Fibroblast of skin of back (primary cell): ENCODE measurements at places on chromosomes 4 and X.
A peak's percentile ranks its signal among the peaks of the same experiment; 100 is the strongest.

GRCh38 chr4:87857789-87858188, 25.0 kb downstream of the MEPE start:
- no peak for DNase-seq

DNA sequence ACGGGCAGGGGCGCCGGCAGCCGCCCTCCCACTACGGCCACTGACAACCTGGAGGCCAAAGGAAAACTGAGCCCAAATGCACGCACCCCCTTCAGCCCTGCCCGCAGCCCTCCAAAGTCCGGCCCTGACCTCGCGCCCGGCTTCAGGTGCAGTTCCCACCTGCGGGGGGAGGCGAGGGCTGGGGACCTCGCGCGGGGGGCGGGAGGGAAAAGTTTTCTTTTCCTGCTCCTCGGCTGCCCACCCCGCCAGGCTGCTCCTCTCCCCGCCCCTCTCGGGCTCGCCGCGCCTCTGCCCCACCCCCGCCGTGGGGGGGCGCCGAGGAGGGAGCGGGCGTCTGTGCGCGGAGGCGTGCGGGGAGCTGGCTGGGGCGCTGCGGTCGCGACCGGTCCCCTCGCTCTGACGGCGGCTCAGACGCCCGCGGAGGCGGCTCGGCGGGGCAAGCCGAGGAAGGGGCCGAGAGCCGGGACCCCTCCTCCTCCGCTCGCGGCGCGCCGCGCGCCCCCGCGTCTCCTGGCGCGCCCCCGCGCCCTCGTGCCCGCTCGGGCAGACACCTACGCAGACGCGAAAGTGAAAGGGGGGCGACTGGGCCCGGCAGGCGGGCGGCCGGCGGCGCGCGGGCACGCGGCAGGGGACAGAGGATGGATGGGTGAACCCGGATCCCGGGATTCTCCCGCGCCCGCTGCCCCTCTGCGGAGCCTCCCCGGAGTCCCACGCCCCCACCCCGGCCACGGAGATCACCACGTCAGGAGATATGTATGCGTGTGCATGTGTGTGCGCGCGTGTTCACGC, 3.1 kb upstream of the NR3C2 start:
- DNase-seq: no peak

- no peak for DNase-seq
Observed at GRCh38 chr4:9875516-9875915, 94.1 kb downstream of the DRD5 start.

DNA sequence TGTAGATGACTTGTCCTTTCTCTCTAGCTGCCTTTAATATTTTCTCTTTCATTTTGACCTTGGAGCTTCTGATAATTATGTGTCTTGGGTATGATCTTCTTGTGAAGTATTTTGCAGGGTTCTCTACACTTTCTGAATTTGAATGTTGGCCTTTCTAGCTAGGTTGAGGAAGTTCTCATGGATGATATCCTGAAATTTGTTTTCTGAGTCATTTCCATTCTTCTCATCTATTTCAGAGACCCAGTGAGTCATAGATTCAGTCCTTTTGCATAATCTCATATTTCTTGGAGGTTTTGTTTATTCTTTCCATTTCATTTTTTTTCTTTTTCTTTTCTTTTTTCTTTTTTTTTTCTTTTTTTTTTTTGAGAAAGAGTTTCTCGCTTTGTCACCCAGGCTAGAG, 585.7 kb upstream of the PABPC4L start:
- peak; percentile 41 for DNase-seq

- no peak for DNase-seq
Observed at GRCh38 chr4:6676722-6677558, 16.7 kb upstream of the S100P start.

DNA sequence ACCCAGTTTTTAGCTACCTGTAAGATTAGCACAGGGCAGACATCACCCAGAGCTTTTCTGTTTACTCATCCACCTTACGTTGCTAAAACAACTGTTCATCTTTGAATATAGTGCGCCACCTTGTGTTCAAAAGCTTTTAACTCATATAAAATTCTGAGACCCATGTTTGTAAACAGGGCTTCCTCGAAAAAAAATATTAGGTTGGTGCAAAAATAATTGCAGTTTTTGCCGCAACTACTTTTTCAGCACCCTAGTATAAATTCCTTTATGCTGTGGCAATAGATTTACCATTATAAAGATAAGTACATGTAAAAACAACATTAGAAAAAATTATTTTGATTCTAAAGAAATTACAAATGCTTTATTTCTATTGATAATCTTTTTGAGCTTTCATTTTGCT, 147.9 kb downstream of the LRBA start:
- peak; percentile 70 for DNase-seq

DNA sequence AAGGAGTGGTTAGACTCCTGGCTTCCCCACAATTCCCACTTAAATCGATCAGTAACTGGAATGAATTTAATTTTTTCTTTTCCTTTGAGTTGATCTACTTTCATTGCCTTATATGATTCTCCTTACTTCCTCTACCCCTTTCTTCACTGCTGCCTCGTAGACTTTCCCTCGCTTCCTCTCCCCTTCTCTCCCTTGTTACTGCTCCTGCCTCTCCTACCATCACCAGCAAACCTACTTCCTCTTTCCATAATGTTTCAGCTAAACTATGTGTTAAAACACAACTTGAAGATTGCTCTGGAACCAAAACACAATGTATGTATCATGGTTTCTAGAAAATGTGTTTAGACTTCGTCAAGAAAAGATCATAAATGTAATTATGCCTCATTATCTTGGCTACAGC, 132.0 kb upstream of the TET2 start:
- DNase-seq: no peak

DNA sequence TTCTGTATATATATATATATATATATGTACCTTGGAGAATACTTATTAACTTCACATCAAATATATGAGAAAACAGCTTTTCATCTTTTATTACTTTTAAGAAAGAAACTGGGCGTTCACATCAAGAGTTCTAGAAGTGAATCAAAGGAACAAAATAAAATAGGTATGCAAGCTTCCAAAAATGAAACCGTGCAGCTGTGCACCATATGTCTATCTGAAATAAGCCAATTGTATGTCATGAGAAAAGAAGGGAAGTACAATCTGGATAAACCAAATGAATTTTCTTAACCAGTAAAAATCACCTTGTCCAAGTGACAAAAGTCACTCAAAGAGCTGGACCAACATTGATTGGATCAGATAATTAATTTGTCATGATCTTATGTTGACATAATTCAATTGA, 405.4 kb upstream of the TECRL start:
- no peak for DNase-seq

DNA sequence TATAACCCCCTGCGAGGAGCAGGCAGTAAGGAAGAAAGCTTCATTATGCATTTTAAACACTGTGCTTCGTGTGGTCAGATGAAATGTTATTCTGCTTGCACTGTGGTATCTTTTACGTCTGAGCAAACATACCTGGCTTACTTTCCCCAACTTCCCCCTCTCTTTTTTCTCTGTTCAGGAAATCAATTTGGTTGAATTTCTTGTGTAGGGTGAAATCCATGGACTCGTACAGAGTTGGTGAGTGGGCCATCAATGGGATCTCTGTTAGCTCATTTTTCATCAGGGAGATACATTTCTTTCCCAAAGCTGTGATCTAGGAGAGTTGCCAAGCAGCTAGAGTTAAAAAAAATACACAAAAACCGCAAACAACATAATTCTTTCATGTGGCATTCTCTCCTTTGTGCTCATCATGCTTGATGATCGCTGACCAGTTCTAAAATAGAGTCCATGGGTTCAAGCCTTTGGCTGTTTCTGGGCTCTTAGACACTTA, 98.5 kb downstream of the FRAS1 start:
- peak; percentile 66 for DNase-seq

DNA sequence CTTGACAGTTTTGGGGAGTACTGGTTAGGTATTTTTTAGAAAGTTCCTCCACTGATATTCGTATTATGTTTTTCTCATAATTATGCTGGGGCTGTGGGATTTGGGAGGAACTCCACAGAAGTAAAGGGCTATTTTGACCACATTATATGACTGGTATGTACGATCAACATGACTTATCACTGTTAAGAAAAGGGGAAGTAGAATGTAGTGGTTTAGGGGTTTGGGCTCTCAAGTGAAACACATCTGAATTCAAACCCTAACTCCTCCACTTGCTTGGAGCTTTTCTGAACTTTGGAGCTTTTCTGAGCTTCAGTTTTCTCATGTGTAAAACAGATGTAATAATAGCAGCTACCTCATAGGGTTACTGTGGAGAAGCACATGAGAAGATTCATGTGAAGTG, 96.4 kb upstream of the C1GALT1C1 start:
- DNase-seq: no peak

GRCh38 chr4:109554971-109555370, 5.1 kb upstream of the MCUB start:
- no peak for DNase-seq

- no peak for DNase-seq
Observed at GRCh38 chrX:39381422-39381821, 580.2 kb downstream of the MID1IP1 start.

GRCh38 chr4:1318488-1319213, 28.4 kb upstream of the UVSSA start:
- no peak for DNase-seq

DNA sequence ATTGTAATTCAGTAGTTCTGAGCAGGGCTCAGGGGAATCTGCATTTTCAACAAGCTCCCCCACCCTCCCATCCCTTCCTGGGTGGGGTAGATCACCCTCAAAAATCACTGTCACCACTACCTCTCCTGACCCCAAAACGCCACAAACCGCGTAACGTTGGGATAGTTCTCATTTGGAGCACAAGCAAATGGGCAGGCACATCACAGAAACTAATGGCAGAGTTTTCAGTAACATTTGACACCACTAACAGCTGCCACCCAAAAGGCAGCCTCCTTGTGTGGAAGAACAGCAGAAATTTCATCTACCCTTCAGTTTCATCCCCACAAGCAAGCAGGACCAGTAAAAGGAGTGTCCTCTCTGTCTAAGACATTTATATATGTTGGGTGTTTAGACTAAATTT, 132.7 kb downstream of the PALLD start:
- DNase-seq: no peak

GRCh38 chr4:77036206-77036605, 39.6 kb downstream of the CCNI start:
- peak; percentile 93 for DNase-seq

GRCh38 chr4:57550198-57550597, 440.0 kb upstream of the IGFBP7 start:
- no peak for DNase-seq

DNA sequence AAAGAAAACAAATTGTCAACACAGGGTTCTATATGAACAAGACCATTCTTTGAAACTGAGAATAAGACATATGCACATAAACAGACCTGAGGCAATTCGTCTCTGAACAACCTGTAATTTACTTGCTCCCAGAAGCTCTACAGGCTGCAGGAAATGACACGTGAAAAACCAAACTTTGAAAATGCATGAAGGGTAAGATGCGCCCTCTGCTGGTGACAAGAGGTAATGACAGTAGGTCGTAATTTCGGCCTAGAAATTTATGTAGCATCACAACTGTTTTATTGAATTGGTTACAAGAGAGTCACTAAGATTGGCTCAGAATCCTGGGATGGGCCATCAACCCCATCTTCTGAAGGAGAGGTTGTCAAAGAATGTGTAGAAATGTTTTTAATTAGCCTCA, 276.5 kb downstream of the PPP4R3C start:
- DNase-seq: peak; percentile 25

GRCh38 chr4:1722551-1723118, 1.3 kb downstream of the TACC3 start:
- no peak for DNase-seq

DNA sequence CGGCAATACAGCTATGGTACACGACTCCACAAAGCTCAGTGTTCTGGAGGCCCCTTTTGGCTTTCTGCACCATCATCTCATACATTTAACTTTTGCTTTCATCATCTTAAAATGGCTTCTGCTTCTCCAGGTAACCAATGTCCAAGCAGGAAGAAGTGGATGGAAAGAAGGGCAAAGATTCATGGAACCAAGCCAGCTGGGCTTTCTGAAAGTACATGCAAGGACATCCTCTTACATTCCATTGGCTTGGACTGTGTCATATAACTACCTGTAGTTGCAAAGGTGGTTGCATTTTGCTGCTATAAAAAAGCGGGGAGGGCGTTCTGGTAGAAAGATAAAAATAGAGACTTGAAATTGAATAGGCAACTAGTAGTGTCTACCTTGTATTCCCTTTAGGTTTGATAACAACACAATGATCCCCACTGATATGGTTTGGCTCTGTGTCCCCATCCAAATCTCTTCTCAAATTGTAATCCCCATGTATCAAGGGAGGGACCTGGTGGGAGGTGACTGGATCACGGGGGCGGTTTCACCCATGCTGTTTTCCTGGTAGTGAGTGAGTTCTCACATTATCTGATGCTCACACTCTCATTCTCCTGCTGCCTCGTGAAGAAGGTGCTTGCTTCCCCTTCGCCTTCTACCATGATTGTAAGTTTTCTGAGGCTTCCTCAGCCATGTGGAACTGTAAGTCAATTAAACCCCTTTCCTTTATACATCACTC, 6.7 kb upstream of the FHIP1A start:
- DNase-seq: no peak

GRCh38 chrX:132433001-132433400, 55.8 kb downstream of the MBNL3 start:
- peak; percentile 1 for DNase-seq

DNA sequence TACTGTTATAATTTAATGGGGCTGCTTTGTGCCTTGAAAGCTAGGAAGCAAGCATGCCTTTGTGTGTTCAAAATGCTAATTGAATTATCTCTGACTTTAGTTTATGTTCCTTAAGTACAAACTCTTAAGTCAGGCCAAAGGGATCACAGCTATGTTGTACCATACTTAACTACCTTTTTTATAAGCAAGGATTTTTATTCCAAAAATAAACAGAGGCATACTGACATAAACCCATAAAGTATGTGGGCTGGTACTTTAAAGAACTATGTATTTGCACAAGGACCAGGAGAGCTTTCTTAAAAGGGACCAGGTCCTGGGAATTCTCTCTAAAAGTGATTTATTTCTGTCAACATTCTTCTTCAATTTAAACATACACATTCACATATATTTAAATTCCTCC, 57.8 kb upstream of the HCCS start:
- DNase-seq: peak; percentile 6

DNA sequence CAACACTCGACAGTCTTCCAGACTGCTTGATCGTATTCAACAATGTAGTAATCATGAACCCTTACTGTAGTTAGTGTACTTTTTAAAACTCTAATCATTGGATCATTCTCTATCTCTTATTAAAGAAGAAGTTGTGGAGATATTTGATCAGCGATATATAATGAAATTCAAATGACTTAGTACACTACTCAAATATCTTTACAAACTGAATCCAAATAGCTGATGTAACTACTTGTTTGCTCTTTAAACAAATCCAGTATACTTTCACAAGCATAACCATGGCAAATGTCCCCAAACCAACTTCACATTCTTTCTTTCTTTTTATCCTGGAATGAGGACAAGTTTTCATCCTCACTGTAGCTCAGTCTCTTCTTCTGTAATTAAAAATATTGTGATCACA, 1569.9 kb upstream of the ADGRL3 start:
- no peak for DNase-seq
